Activated naive CD4-positive, alpha-beta T cell treated with anti-CD3 and anti-CD28 coated beads for 36 hours (primary cell): ENCODE measurements at places on chromosomes 3 and 15. TPM values are rescaled to one million over a fixed set of nuclear protein-coding genes. Genes with fewer than 3 reads are reported as not detected.

DNA sequence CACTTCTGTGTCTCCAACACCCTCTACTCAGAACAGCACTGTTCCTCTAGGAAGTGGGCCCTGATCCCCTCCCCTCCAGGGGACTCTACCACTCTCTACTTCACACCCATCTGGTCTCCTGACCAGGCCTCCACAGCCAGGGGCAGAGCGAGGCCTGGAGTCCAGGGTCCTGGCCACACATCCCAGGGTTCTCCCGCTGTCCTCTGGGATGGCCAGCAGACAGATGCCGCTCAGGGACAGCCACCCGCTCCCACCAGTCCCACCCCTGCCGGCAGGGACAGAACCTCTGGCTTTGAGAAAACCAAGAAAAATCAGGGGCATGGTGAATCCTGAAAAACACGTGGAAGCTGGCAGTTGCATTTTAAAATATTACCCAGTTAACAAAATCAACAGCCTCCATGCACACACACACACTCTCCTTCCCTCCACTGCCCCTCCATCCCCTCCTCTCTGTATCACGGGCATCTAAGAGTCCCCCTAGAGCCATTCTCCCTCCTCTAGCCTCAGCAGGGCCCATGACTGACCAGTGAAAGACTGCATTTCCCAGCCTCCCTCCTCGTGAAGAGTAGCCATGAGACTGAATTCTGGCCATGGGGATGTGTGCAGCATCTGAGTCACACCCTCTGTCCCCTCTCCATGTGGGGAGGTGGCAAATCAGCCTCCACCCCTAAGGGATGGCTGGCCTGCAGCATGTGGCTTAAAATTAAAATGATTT is 32.1 kb upstream of the IQSEC1 start:
- H3K27me3 ChIP-seq = no peaks in the 10 kb centered on the region
- H3K36me3 ChIP-seq = no peaks in the 10 kb centered on the region
- no peak for DNase-seq
- peaks cover under 1% of the 10 kb centered on the region for H3K4me1 ChIP-seq
- no peak overlapping the region for H3K27ac ChIP-seq

DNA sequence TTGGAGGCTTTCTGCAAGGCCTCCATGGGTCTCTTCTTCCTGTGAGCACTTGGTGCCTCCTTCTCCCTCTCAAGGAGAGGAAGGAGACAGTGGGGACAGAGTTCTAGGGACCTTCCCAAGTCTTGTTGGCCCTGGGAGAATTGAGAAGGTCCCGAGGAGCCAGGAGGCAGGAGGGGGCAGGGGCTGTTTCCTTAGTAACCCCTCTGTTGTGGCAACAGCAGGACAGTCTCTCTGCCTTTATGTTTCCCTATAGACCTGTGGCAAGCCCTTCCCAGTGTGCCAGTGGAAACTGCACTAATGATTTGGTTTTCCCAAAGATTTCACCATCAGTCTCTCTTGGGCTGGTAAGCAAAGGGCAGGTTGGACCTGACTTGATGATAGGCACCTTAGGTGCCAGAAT is 87.8 kb upstream of the GALNT15 start:
- no peaks in the 10 kb centered on the region for H3K36me3 ChIP-seq
- H3K4me3 ChIP-seq = no peak overlapping the region
- no peaks in the 10 kb centered on the region for H3K4me1 ChIP-seq
- H3K27me3 ChIP-seq = peaks cover 2% of the 10 kb centered on the region

DNA sequence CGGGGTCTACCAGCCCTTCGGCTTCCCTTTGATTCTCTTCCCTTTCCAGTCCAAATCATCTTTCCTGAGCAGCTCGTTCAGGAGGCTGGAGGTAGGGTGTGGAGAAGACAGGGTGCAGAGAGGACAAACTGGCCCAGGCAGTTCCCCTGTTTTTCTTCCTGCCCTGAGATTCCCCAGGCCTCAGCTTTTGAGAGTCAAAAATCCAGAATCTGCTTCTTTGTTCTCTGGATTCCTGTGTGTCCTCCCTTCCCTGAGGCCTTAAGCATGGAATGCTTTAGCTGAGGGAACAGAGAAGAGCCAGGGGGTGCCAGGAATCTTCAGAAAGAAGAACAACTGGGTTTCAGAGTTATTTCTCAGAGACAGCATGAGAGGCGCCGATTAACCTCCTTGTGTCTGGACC is 26.7 kb upstream of the LRTM1 start:
- no peak for DNase-seq
- H3K36me3 ChIP-seq = no peaks in the 10 kb centered on the region
- no peaks in the 10 kb centered on the region for H3K4me1 ChIP-seq
- H3K4me3 ChIP-seq = no peak overlapping the region
- no peak overlapping the region for H3K27ac ChIP-seq

DNA sequence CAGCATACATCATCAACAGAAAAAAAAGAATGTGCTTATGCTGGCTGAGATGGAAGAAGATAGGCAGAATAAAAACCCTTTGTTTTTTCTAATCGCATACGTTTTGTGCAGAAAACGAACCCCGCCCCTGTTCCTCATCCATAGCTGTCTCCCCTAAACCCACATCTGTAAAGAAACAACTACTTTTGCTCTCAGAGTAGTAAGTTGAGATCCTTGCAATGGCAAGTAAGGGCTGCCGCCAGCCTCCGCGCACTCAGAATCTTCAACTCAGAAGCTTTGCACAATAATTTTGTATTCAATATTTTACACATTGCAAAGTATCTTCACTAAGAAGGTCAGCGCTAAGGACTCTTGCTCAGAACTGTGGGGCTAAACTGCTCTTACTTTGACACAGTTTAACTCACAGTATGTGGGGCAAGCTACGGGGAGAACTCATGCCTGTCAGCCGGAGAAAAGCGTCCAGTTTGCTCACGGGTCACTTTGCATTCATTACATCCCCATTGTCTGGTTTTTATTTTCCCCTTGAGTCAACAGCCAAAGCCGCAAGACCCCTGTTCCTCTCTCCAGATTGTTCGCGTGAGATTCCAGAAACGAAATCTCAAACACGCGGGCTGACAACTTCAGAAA is 1.0 kb downstream of the LYSMD4 start:
- H3K36me3 ChIP-seq = peaks cover 6% of the 10 kb centered on the region
- H3K4me1 ChIP-seq = peaks cover 22% of the 10 kb centered on the region
- H3K27ac ChIP-seq = no peak overlapping the region

DNA sequence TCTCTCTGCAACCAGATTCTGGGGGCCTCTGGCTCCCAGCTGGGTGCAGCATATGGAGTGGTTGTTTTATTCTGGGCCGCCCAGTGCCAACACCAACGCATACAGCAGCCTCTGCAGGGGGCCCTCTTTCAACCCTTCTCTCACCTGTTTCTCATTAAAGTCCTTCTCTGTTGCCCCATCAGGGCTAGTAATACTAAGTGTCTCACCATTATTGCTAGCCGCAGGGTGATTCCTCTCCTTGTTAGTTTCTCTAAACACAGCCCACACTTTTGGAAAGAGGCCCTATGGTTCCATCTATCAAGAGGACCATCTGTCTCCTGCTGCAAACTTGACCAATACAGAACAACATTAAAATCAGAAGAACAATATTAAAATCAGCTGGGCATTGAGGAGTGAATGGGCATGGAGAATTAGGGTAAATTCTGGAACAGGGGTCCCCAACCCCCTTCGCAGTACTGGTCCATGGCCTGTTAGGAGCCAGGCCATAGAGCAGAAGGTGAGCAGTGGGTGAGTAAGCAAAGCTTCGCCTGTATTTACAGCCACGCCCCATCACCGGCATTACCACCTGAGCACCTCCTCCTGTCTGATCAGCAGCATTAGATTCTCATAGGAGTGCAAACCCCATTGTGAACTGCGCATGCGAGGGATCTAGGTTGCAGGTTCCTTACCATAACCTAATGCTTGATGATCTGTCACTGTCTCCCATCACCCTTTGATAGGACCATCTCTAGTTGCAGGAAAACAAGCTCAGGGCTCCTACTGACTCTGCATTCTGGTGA is 36.5 kb downstream of the ALS2CL start:
- H3K36me3 ChIP-seq = no peaks in the 10 kb centered on the region
- H3K4me1 ChIP-seq = no peaks in the 10 kb centered on the region
- H3K4me3 ChIP-seq = no peak overlapping the region
- DNase-seq = no peak
- H3K27ac ChIP-seq = no peak overlapping the region
- no peaks in the 10 kb centered on the region for H3K27me3 ChIP-seq

The BRK1 gene
- 73.7 TPM for total RNA-seq

- H3K27me3 ChIP-seq = peaks cover 2% of the 10 kb centered on the region
- no peaks in the 10 kb centered on the region for H3K4me1 ChIP-seq
- H3K4me3 ChIP-seq = no peak overlapping the region
- DNase-seq = no peak
- H3K27ac ChIP-seq = no peak overlapping the region
Observed at GRCh38 chr3:102537123-102537522, 102.3 kb downstream of the ZPLD1 start.

GRCh38 chr3:53836084-53836872 is 9.9 kb downstream of the CHDH start:
- no peak for DNase-seq
- peaks cover 2% of the 10 kb centered on the region for H3K27me3 ChIP-seq
- no peaks in the 10 kb centered on the region for H3K36me3 ChIP-seq
- H3K4me3 ChIP-seq = no peak overlapping the region
